ENCODE measurements at places on chromosomes 12 and 14.
A peak's percentile ranks its signal among the peaks of the same experiment; 100 is the strongest.

GRCh38 chr14:55127460-55127951 lies 1.5 kb upstream of the LGALS3 start:
- DNase-seq: no peak

- DNase-seq: no peak
Measured at GRCh38 chr12:27271206-27271605, 27.1 kb downstream of the STK38L start.

DNA sequence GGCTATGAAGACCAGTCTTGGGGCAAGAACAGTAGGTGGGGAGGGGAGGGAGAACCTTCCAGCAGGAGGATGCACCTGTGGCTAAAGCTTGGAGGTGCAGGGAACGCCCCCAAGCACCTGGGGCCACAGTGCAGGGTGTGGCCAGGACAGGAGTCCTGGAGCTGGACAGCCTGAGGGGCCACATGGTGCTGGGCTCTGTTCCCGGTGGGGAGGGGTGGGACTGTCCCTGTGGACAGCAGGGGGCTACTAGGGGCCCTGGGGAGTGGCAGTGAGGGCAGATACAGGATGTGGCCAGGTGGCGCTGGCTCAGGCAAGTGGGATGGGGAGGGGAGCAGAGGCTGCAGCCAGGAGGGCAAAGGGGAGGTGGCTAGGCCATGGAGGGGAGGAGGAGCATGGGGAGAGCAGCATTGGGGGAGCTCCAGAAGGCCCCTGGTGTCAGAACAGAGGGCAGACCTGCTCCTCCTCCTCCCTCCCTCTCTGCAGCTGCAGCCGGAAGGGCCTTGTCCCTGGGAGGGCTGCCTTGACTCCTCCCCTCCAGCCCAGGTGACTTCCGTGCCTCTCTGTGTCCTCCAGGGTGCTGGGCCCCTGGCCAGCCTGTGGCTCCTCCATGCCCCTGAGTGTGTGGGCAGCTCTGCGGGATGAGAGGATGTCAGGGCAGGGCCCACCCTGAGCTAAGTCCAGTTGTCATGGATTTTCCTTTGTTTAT lies 68.4 kb upstream of the DLK1 start:
- DNase-seq: no peak

GRCh38 chr12:104567832-104568486 lies 111.2 kb downstream of the CHST11 start:
- DNase-seq: no peak

GRCh38 chr12:1946296-1946695 lies 27.8 kb upstream of the CACNA2D4 start:
- no peak for DNase-seq

DNA sequence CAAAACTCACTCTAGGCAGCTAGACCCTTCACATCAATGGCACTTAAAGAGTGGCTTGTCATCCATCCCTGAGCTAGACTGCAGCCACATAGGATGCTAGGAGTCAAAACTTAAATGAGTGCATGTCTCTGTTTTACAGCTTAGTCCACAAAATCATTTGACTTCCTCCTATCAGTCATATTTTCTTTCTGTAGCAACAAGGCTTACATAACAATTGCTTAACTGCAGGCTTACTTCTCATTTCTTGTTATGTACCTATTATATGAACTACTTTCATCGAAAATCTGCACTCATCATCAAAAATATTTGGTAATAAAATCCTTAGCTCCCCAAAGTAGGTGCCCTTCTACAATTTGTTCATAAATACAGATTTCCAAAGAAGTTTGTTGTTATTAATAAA lies 30.1 kb downstream of the CLEC1A start:
- DNase-seq: no peak

- DNase-seq: no peak
Measured at GRCh38 chr14:96304956-96305355, 48.9 kb downstream of the BDKRB1 start.

- no peak for DNase-seq
Measured at GRCh38 chr14:70595443-70596185, 4.8 kb downstream of the MED6 start.

DNA sequence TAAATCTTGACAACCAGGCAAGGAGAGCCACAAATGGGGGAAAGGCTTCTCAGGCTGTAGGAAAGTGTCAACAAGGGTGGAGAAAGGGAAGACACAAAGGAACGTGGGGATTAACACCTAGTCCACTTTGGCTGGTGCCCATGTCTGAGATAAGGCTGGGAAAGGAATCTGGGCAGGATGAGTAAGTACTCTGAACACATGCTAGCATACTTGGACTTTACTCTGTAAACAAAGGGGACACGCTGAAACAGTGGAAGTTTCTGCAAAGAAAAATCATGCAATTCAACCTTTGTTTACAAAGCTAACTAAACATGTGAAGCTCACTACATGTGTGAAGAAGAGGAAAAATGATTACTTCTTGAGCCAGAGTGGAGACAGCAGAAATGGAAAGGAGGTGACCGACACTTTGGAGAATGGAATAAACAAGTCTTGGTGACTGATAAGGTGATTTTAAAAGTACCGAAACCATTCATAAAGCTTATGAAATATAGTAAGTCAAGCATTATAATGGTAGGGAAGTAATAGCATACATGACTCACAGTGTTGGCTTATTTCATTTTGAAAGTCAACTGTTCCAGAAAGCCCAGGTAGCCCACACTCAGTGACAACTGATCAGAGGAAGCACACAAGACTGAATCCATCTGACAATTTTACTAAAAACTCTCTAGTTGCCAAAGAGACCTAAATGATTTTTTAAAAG lies 13.2 kb downstream of the CPNE8 start:
- no peak for DNase-seq

DNA sequence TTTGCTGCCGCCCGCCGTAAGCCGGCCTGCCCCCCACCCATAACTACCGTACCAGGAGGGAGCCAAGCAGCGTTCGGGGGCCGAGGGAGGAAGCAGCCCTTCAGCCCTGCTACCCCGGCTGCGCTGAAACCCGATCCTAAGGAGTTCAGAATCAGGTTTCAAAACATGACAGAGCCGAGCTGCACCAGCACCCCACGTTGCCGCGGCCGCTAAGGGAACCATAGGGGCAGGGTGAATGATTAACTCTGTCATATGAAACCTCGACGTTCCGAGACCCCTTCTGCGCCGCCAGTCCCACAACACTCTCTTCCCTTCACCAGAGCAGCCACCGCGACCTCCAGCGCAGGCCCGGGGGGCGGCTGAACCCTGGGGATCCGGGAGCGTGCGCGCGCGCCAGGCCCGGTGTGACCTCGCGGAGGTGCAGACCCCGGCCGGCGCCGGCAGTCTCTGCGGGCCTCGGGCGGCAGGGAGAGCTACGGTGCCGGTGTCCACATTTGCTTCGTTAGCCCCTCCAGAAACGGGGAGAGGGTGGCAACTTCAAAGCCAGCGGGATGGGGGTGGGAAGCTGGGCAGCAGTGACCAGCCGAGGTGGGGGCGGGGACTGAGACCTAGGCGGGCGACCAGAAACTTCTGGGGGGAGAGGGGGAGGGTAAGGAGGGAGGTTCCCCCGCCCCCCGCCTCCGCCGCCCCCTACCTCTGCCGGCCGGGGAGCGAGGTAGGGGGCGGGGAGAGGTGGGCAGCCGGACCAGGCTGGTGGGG lies 1.6 kb downstream of the SIX4 start:
- DNase-seq: peak; percentile 87

DNA sequence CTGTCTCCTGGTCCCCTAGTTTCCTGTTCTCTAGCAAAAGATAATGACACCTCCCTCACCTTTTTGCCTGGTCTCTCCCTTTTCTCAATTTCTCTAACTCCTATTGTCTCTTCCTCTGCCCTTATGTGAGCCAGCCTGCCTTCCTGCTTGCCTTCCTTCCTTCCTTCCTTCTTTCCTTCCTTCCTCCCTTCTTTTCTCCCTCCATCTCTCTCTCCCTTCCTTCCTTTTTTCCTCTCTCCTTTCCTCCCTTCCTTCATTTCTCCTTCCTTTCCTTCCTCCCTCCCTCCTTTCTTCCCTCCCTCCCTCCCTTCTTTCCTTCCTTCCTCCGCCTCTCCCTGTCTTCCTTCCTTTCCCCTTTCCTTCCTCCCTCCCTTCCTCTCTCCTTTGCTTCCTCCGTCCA lies 45.7 kb upstream of the TBX5 start:
- no peak for DNase-seq

GRCh38 chr14:101630056-101630965 lies 69.0 kb downstream of the DIO3 start:
- no peak for DNase-seq

DNA sequence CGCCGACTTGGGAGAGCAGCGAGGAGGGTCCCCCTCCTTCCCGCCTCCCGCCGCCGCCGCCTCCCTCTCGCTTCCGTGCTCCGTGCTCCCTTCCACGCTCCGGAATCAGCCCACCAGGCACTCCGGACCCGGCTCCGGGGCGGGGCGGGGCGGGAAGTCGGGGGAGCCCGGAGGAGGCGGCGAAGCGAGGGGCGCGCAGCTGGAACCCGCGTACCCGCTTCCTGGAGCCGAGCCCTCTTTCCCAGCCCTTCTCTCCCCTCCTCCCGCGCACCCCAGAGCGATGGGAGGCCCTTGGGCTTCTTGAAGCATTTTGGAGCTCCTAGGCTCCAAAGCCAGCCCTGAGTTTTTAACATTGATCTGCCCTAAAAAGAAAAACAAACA lies at the start of gene SYNDIG1L:
Gene SYNDIG1L (minus strand): TSS at position 9 of the 381 bp plus-strand sequence. CDS start 16,466 bp downstream, outside the sequence.
- no peak for DNase-seq

DNA sequence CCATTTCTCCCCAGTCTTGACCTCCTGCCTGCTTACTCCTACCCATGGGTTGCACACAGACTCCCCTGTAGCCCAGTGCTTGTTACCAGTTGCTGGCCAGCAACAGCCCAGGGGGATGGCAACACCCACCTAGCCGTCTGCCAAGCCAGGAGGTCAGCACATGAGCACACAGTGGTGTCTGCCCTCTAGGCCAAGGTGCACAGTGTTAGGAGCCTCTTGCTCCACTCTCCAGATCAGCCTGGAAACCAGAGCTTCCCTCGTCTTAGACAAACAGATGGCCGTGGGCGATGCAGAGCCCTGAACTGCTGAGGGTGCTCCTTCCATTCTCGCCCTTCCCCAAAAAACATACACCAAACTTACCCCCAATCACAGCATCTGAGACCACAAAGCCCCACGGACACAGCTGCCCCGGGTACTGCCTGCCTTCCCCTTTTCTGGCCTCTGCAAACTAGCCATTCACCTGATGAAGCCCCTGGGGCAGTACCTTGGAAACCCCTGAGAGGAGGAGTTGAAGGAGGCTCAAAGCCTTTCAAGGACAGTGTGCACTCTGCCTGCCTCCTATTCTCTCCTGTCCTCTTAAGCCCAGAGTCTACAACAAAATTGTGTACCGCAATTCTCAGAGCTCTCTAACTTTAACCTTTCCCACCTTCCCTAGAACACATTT lies 1.0 kb upstream of the GPD1 start:
- DNase-seq: no peak

DNA sequence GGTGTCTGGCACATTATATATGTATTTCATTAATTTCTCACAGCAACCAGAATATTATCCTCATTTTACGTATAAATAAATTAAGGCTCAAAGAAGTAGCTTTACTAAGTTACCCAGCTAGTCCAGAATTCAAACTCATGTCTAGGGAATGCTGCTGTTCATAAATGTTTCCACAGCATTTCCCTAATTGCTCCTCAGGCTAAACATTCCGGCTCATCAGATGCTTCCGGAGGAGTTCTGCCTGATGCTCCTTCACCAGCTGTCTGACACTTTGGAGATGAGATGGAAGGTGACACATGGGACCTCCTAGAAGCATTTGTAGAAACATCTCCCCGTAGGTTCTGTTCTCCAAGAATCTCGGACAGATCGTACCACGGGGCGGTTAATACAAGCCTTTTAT lies 12.1 kb downstream of the KRT85 start:
- no peak for DNase-seq

DNA sequence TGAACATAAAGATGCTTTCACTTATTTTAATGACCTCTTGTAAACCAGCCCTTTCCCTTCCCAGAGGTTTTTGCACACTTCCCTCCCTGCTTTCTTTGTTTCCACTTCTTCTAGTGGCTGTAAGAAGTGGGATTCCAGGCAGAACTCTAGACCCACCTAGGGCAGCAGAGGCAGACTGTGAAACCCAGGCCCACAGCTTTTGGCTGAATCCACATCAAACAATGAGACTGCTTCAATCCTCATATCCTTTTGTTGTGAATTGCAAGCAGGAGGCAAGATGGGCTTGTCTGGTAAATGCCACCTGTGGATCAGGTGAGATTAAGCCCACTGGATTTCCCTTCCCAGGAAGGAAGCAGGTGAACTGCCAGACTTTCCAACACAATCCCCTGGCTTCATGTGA lies 12.8 kb downstream of the CCDC177 start:
- no peak for DNase-seq

- no peak for DNase-seq
Measured at GRCh38 chr12:63792338-63792737, 12.6 kb downstream of the RXYLT1 start.

- no peak for DNase-seq
Measured at GRCh38 chr14:65170318-65170717, 68.0 kb upstream of the MAX start.

DNA sequence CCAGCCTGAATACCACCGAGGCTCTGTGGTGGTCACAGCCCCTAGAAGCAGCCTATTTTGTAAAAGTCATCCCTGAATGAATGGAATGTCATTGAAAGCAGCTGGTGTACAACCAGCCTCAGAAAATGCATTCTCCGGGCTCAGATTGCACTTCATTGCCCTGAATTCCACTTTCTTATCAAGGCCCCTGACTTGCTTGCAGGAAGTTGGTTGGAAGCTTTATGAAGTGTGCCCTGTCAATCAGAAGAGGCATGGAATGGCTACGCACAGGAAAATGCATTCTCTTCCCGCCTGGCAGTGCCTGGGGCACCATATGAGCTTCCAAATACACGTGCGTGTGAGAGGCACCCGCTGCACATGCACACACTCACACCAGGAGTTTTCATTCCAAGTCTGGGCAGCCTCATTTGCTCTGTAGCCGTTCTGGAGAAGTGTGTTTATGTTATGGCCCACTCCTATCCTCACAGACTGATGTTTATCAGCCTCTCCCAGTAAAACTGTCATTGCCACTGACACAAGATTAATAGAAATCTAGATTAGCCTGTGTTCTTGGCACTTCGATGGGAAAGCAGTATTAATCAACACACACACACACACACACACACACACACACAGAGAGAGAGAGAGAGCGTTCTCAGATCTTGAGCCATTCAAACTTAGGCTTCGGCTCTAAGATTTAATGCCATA lies 63.9 kb downstream of the NUAK1 start:
- DNase-seq: peak; percentile 66

- DNase-seq: no peak
Measured at GRCh38 chr14:81423504-81423903, 23.4 kb upstream of the STON2 start.

DNA sequence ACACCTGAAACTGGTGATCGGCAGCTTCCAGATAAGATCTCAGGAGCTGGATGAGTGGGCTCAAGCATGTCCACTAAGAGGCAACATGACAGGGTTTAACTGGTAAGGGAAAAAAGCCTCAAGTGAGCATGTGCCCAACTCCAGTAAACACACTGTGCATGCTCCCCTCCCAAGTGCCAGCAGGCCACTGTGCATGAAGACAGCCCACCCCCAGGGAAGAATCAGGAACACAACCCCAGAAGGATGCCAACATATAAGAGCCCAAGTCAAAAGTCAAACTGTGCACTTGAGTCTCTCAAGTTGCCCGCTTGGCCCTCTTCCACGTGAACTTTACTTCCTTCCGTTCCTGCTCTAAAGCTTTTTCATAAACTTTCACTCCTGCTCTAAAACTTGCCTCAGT lies 311.3 kb upstream of the PRKD1 start:
- DNase-seq: no peak
